GDM1 (cell line): ENCODE measurements at places on chromosomes 7 and 10.

DNA sequence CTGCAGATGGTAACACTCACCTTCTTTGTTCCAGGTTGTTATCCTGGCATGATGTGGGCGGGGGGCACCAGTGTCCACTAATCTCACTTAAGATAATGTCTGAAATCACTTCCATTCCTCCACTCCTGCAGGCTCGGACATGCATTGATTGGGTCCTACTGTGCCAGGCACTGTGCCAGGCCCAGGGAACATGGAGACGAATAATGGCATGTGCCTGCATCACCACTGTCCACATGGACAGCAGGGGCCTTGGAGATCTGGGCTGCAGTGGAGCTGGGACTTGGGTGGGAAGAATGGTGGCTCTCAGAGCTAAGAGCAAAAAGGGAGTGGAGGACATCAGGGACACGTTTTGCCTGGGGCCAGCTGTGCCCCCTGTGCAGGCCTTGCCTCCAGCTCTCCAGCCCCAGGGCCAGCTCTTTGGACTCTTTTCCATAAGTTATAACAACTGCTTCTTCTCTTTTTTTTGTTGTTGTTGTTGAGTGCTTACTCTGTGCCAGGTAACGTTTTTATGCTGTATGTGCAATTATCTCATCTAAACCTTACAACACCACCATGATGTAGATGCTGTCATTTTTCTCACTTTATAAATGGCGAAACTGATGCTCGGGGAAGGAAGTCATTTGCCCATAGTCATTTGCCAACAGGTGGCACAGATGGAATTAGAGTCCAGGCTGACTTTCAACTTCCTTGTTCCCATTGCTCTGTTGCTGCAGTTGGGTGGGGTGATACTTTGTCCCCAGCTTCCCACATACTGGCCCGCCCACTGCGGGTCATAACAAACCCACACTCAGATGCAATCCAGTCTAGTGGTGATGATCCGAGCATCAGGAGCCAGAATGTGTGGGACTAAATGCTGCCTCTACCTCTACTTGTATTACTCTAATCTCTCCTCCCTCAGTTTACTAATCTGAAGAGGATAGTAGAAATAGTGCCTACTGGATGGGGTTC lies 19.1 kb downstream of the PLPP4 start:
- no peak for DNase-seq

GRCh38 chr10:127563718-127564553 lies 14.8 kb downstream of the NPS start:
- DNase-seq = no peak

DNA sequence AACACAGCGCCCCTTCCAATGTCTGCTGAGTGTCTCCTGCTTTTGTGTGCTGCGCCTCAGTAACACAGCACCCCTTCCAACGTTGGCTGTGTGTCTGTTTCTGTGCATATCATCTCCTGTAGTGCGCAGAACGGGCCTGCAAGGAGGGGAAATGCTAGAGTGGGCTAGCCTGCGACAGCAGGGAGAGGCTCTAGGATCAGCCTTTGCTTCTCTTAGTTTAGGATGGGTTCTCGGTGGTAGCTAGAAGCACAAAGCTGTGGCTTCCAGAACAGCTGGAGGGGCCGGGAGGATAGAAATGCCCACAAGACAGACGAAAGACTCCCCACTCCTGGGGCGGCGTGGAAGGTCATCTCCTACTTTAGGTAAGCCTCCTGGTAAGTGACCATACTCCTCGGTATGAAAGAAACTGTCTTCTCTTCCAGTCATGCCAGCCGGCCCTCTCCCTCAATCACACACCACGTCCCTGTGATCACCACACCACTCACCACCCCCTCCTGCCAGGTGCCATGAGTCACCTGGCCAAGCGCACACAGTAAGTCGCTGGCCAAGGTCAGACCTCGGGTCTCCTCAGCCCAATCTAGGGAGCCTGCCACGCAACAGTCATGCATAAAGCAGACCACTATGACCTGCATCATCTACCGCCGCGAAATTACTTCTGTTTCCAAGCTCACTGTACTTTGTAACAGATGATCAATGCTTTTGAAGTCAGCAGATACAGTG lies 4.8 kb downstream of the PITRM1 start:
- DNase-seq = no peak

- DNase-seq = no peak
Measured at GRCh38 chr10:31927565-31927883, 1.1 kb downstream of the ARHGAP12 start.

- DNase-seq = no peak
Measured at GRCh38 chr7:48718731-48719378, 205.5 kb upstream of the CDC14C start.

DNA sequence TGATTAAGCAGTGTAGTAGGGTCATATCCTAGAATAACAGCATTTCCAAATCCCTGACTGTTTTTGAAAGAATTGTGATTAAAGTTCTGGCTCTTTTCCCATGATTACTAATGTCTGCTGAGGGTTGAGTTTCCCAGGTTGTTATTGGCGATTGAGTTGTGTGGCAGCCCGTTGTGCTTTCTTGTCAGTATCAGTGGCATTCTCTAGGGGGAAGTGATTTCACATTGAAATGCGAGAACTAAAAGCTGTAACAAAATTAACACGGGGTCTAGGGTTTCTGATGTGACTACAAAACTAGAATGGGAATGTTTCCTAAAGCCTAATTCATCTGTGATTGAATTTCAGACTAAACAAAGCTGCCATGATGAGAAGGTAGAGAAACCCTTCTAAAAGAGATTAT lies 349.4 kb downstream of the EXOC4 start:
- no peak for DNase-seq

DNA sequence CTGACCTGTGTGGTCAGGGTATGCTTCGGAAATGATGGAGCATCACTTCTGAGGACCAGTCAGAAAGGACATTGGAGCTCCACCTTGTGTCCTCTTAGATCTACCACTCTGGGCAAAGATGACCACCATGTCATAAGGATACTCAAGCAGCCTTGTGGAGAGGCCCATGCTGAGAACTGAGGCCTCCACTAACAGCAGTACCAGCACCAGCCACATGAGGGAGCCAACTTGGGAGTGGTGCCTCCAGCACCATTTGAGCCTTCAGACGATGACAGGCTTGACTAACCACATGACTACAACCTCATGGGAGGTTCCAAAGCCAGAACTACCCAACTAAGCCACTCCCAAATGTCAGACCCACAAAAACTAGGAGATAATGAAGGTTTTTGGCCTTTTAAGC lies 116.0 kb downstream of the NPTX2 start:
- DNase-seq = peak; percentile 48

DNA sequence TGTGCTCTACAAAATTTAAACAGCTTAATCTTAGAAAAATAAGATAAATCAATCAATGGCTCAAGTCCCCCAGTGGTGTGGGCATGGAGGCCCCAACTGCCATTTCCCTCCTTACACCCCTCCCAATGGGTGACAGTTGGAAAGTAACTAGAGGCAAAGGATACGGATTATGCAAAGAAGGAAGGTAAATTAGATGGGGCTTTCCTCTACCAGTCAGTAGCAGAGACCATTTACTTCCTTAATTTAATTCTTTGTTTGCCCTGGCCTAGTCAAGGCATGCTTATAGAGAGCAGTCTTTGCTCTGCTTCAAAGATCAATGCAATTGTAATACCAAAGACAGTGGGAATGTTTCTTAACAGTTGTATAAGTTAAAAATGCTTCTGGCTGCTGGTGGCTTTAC lies 63.3 kb upstream of the PAPSS2 start:
- DNase-seq = no peak

DNA sequence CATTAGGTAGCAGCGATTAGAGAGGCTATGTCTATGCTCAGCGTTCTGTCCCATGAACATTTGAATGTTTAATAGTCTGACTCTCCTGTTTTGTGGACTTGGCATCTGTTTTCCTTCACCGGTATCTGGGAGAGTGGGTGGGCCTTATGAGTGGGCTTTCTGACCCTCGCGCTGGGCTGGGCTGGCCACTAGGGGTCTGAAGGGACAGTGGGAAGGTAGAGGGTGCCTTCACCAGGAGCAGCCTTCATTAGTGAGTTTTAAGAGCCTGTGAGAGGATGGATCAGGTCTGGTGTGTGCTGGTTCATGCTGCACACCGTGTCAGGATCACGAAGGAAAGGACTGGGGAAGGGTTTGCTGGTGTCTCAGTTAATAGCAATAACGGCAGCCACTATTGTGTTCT lies 33.4 kb downstream of the DCLRE1A start:
- DNase-seq = no peak

DNA sequence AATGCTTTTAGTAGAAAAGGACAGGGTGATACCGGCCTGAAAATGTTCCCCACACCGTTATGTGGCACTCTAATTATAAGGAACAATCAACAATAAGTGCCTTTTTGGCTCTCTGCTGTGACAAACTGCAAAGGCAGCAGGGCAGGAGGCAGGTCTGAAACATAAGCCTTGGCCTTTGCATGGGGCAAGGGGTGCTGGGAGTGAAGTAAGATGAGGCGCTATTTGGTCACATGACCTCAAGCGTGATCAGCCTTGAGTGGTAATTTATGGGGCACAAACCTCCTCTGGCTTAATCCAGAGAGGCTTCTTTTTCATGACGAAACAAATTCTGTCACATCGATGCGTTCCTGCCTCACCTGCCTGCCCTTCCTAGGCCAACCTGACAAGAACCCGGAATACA lies 202.7 kb downstream of the TAX1BP1 start:
- DNase-seq = no peak

DNA sequence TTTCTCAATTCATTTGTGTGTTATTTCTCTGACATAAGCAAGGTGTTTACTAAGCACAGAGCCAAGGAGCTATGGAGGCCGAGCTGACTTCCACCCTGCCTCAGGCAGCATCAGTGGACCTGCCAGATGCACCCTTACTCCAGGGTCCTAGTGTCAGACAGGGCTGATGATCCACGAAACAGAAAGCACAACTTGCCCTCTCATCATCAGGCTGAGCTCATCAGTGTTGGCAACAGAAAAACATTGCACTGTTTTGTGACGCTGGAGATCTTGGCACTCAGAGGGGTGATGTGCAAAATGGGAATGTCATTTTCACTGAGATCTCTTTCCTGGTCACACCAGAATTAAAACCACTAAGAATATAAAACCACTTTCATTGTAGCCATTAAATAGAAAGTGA lies 201.8 kb downstream of the GLI3 start:
- DNase-seq = no peak

- DNase-seq = no peak
Measured at GRCh38 chr7:138945821-138946220, 35.4 kb downstream of the KIAA1549 start.

DNA sequence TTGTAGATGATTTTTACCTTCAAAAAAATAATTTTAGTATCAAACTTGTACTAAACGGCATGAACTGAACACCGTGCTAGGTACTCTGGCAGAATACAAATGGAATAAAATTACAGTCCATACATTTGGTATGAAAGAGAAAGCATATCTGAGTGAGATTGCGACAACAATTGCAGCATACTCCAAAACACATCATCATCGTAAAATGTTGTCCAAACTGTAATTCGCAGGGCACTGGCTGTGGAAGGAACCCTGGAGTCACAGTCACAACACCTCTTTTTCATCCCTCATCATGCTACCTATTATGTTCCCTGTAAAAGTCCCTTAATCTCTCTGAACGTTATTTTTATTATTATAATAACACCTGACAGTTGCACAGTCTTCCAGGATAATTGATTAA lies 13.5 kb downstream of the CREM start:
- DNase-seq = no peak

DNA sequence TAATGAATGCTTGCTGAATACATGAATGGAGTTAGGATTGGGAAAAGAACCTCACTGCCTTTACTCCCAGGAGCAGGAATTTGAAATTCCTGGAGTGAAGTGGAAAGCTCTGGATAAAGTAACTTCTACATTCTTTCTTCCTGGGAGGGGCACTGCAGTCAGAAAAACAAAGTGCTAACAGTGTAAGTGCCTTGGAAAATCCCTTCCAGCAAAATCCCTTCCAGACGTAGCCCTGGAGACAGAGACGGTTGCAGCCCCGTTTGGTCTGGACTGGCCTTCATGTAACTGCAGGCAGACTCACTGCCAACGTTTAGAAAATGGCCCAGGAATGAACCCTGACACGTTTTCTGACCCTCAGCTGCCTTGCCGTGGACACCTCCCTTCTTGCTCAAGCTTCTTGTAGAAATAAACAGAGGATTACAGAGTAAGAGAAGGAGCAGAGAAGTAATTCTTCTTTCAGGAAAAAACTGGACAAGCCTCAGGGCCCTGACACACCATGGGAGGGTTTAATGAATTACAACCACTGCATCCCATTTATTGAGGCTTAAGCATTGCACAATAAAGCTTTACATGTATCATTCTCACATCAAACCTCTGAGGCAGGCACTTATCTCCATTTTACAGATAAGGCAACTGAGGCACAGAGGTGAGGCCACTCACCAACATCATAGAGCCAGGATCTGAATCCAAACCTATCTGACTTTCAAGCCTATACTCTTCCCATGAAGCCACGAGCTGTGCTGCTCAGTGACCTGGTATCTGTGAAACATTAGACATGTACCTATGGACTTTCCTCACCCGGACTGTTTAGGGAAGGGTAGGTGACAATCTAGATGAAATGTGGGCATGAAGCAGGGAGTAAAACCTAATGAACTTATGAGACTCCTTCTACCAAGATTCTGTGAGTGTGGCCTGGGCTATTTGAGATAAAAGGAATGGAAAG lies 7.8 kb downstream of the ITPRIP start:
- no peak for DNase-seq

GRCh38 chr10:61063034-61063433 lies 119.0 kb upstream of the RHOBTB1 start:
- no peak for DNase-seq

- no peak for DNase-seq
Measured at GRCh38 chr10:27625452-27626211, 120.0 kb downstream of the MKX start.

- no peak for DNase-seq
Measured at GRCh38 chr7:26087321-26088091, 64.5 kb upstream of the NFE2L3 start.

DNA sequence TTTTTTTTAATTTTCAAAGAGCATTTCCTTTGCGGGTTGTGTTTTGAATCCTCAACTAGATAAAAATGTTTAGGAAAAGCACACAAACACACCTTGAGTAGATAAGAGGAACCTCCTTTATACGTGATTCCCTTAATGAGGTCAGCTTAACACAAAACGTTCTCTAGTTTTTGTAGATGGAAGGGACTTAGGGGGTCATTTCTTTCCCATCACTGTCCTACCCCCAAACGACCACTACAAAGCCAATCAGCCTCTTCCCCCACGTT lies 1.2 kb downstream of the SUV39H2 start:
- DNase-seq = no peak

GRCh38 chr10:131427281-131427680 lies 115.8 kb upstream of the TCERG1L start:
- no peak for DNase-seq

DNA sequence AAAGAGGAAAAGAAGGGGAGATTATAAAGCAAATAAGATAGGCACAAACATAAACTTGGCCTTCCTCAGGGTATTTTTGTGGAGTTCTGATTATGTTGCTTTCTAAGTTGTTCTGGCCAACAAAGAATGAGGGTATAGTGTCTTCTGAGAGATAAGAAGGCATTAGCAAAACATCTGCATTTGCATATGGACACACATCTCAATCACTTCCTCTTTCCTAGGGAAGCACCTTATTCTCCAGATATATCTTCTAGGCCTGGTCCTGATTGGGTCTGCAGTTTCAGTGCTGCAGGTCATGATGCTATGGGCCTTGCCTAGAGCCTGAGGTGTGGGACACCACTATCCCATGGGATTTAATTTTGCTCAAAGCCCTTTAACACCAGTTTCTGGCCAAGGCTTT lies 308.8 kb upstream of the PHYHIPL start:
- no peak for DNase-seq
